Cortex of kidney (tissue), 1 donor: ENCODE measurements at places on chromosomes 4 and X.

- DNase-seq, result no peak
Measured at GRCh38 chr4:184448821-184449220, 25.5 kb downstream of the IRF2 start.

DNA sequence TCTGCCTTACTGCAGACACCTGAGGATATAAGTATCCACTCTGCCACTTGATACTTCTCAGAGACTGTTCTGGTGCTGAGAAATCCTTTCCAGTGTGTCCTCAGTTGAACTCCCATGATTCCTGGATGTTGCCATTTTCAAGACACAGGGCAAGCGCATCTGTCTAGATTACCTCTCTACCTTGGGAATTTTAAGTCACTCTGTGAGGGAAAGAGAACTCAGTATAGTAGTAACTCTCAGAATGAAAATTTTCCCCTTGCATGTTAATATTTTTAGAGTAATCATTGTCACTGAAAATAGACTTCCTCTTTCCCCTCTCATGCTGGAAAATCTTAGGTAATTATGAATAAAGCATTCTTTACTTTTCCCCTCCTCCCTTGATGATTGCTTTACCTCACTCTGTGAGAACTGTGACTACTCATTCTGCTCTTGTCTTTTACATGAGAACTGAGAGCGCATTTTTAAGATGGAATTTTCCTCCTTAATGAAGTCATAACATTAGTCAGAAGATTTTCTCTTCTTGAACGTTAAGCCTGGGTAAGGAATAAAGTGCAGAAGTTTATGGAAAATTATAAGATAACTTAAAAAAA is 45.0 kb downstream of the TET2 start:
- no peak for DNase-seq

- DNase-seq, result no peak
Measured at GRCh38 chr4:110025056-110025455, 112.4 kb downstream of the EGF start.

DNA sequence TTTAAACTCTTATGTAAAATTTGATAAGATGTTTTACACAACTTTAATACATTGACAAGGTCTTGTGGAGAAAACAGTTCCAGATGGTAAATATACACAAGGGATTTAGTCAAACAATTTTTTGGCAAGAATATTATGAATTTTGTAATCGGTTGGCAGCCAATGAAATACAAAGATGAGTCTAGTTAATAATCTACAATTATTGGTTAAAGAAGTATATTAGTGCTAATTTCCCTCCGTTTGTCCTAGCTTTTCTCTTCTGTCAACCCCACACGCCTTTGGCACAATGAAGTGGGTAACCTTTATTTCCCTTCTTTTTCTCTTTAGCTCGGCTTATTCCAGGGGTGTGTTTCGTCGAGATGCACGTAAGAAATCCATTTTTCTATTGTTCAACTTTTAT is at the start of gene ALB:
Gene ALB (plus strand): TSS at position 246 of the 400 bp plus-strand sequence. CDS start 41 bp downstream, at position 287.
- no peak for DNase-seq

GRCh38 chr4:53128706-53129357 is 237.0 kb downstream of the SCFD2 start:
- no peak for DNase-seq

DNA sequence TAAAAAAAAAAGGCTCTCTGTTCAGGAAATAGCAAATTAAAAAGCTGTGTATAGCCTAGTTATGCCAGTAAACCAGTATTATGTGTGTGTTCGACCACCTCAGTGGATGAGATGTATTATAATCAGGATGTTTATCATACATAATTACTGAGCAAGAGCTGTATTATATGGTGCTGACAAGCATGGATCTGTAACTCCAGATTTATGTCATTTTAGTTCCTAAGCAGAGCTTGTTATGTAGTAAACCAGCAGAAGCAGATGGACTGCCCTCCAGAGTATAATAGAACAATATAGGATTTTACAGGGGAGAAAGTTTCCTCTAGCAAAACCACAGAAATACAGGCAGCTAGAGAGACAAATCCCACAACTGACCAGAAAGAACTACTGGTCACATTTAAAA is 627.4 kb upstream of the EPHA5 start:
- no peak for DNase-seq

DNA sequence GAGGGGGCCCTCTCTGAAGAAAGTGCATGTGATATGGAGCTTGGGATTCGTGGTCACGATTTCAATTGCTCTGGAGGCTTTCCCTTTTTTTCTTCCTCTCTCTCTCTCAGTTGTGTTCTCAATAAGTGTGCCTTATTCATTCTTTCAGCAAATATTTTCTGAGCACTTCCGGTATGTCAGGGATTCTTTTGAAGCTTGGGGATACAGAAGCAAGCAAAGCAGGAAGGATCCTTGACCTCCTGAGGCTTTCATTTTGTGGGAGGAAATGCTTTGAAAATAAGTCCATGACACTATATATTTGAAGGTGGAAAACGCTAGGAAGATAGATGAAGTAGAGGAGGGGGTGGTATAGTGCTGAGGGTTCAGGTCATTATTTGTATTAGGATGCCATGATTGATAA is 12.6 kb upstream of the GABRE start:
- no peak for DNase-seq

DNA sequence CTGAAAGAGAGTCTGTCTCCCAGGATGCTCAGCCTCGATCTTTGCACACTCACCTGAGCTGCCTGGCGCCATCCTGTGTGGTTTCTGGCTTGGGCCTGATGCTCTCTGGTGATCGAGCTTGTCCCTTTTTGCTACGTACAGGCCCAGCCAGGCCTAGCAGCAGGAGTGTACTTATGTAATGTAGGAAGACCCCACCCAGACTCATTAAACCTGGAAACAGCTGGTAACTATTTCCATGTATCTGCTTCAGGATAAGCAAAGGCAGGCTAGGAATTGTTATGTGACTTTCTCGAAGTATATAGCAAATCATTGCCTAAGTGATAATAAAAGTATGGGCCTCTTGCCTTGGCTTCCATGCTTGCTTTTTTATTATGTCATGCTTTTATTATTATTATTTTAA is 18.6 kb upstream of the ARSJ start:
- no peak for DNase-seq

- DNase-seq, result no peak
Measured at GRCh38 chrX:153440556-153441135, 5.2 kb downstream of the TREX2 start.

- DNase-seq, result no peak
Measured at GRCh38 chrX:101385795-101386541, at the start of gene BTK. BTK (minus strand) TSS chrX:101386191; CDS start chrX:101375284, 10,907 bp downstream.

DNA sequence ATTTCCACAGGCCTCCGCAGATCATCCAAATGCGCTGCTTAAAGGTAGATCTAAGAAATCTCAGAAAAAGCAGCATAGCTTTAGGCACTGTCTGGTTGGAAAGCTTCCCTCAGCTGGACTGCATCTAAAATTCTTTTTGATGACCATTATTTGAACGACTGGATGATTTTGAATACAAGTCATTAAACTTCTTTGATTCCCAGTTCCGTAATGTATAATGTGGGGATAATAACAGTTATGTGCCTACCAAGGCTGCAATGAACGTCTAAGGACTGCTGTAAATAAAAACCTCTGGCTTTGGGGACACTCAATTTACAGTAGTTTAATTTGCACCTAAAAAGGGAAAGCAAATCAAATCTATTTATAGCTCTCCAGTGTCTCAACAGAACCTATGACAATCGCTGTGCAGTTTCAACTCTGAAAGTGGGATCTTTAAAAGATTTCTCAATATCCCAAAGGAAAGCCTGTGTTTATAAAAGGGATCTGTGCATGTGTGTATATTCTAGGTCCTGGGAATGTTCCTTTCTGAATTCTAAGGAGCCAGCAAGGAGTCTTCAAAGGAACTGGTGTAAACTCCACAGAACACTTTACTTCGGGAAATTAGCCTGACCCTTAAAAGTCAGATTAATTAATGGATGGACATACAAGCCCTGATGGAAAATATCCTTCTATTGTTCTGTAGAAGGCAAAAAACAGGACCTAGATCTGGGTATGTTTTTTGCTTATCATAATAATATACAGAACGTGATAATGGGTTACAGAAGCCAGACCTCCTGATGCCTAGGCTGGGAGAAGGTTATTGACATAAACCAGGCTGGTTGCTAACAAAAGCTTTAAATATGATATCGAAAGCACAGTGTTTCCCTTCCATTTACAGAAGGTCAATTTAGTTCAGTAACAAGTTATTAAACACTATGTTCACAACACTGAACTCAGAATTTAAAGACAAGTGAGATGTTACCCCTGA is 53.4 kb downstream of the AFAP1 start:
- DNase-seq, result no peak

DNA sequence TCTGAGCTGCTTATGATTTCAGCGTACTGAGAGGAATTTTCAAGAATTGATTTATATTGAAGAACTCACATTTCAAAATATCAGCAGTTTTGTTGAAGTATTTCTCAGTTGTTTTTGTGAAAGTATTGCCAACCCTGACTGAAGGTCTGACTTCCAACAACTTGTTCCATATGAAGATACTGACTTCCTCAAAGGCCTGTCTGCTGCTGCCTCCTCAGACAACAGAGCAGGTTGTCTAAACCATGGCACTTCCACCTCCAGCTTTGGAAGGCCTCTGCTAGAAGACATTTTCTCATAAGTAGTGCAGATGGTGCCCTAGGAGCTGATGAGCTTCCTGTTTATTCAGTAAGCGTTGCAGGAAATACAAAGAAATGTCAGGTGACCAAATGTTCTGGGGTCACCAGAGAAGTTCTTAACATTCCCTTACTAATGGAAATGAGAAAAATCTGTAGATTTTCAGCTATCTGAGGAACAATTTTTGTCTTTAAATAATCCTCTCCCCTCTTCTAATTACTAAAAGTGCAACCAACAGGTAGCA is 28.8 kb downstream of the FGF2 start:
- DNase-seq, result no peak

DNA sequence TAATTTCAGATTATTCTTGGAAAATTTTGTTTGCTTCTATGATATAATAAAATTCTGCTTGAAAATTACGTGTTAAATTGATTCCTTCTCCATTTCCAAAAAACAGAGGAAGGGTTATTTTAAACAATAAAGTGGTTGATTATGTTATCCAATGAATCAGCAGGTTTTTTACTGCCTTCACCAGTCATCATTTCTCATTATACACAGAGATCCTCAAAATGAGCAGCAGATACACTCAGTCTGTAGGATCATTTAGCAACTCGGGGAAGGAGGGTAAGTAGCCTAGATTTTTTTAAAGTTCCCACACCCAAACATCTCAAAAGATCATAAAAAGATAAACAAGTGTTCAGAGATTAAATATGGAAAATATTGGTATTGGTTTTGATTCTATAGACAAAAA is 6.8 kb upstream of the TMEM144 start:
- no peak for DNase-seq

DNA sequence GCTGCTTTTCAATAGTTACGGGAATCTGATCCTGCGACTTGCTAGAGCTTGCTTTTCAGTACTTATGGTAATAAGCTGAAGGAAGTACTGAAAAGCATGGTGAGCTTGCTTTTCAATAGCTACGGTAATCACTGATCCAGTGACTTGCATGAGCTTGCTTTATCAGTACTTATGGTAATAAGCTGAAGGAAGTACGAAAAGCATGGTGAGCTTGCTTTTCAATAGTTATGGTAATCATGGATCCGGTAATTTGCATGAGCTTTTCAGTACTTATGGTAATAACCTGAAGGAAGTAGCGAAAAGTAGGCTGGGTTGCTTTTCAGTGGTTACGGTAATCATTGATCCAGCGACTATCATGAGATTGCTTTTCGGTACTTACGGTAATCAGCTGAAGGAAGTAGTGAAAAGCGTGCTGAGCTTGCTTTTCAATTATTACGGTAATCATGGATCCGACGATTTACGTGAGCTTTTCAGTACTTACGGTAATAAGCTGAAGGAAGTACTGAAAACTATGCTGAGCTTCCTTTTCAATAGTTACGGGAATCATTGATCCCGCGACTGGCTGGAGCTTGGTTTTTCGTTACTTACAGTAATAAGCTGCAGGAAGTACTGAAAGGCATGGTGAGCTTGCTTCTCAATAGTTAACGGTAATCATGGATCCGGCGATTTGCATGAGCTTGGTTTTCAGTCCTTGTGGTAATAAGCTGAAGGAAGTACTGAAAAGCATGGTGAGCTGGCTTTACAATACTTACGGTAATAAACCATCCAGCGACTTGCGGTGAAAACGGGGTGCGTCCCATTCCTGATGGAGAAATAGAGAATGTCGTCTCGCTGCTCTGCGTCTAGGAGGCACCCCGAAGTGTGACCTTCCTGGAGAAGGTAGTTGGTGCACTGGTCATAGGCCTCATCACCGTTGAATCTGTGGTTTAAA is 6.5 kb downstream of the CRLF2 start:
- DNase-seq, result no peak

DNA sequence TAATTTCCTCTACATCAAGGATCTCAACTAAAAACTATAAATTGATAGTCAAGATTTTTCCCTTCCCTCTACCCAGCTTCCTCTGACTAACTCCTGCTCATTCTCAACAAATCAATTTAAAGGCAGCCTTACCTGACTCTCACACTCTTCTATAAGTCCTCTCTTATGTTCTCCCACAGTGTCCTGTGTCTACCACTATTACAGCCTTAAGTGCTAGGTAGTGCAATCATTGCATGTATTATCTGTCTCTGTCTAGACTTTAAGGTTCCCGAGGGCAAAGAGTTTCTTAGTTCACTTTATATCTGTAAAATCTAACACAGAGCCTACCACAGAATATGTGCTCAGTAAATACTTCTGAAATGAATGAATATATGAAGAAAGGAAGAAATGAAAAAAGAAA is 123.7 kb downstream of the BTC start:
- DNase-seq, result no peak

DNA sequence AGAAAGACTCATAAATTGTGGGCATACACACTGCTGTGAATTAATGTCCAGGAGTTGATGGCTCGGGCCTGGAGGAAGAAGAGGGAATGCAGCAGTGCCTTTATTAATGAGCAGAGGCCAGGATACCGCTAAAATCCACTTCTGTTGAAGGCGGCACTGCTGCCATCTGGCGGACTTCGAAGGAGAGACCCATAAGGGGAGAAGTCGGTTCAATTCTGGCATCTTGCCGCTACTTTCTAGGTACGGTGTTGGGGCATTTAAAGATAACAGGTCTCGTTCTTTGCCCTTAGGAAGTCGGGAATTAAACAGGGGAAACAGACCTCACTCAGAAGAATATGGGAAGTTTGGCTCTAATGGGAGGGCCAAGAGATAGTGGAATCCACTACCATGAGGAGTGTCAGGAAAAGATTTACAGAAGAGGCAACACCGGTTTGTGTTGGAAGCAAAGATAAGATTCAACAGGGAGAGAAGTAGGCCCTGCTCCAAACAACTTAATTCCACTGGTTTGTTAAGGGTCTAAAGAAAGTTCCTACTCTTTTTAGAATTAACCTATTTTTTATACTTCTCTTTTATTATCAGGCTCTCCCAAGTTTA is 133.6 kb upstream of the GIMD1 start:
- no peak for DNase-seq

- no peak for DNase-seq
Measured at GRCh38 chr4:127162741-127163140, 470.0 kb upstream of the INTU start.

DNA sequence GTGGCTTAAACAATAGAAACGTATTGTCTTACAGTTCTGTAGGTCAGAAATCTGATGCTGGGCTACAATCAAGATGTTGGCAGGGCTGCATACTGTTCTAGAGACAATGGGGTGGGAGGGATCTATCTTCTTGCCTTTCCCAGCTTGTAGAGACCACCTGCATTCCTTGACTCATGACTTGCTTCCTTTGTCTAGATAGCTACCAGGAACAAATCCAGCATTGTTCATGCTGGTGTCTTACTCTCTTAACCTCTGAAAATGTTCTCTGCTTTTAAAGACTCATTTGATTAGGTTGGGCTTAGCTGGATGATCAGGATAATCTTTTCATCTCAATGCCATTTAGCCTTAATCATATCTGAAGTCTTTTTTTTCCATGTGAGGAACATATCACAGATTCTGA is 169.0 kb downstream of the ZNF330 start:
- no peak for DNase-seq

- no peak for DNase-seq
Measured at GRCh38 chr4:107780665-107781064, 44.1 kb upstream of the SGMS2 start.
